ENCODE measurements at places on chromosomes 2 and 18. TPM values are rescaled to one million over a fixed set of nuclear protein-coding genes. Genes with fewer than 3 reads are reported as not detected.
A peak's percentile ranks its signal among the peaks of the same experiment; 100 is the strongest.

GRCh38 chr18:4399929-4400328 is 55.2 kb downstream of the DLGAP1 start:
- no peak for DNase-seq

GRCh38 chr2:196980473-196980872 is 54.0 kb upstream of the PGAP1 start:
- DNase-seq: no peak

GRCh38 chr2:65878011-65878340 is 445.6 kb upstream of the SPRED2 start:
- no peak for DNase-seq

- peak; percentile 40 for DNase-seq
Observed at GRCh38 chr2:32937602-32938448, 8.9 kb upstream of the LTBP1 start.

SP5 gene
- total RNA-seq: not detected

- DNase-seq: peak; percentile 37
Observed at GRCh38 chr2:233053928-233054784, 6.0 kb upstream of the INPP5D start.

DNA sequence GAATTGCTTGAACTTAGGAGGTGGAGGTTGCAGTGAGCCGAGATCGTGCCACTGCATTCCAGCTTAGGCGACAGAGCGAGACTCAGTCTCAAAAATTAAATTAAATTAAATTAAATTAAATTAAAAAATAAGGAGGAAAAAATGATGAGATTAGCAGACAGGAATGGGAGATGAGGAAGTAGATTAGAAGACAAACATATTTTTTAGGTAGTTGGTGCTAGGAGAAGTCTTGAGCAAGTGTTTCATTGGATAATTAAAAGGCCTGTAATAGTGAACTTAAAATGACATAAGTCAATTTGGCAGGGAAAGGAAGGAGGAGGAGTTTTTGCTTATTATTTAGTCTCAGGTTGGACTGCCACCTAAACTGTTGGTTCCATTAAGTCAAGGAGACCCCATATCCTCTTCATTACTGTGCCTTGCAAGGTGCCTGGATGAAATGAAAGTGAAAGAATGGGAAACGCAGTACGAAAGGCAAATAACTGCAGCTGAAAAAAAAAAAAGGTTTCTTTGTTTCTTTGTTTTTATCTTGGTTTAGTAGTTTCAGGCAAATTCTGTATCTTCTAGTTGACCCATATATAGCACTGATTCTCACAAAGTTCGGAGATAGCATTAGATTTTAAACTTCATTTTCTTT is 162.0 kb downstream of the SLC8A1 start:
- DNase-seq: no peak

CHST9 gene
- not detected for total RNA-seq

DNA sequence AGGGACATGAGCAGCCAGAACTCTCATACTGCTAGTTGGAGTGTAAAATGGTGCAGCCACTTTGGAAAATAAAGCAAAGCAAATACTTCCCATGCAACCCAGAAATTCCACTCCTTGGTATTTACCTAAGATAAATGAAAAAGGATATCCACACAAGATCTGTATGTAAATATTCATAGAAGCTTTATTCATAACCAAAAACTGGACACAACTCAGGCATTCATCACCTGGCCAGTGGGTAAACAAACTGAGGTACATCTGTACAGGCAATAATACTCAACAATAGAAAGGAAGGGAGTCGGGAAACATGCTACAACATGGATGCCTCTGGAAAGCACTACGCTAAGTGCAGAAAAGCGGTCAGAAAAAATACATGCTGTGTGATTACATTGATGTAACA is 2.5 kb upstream of the LOXHD1 start:
- DNase-seq: no peak

GRCh38 chr18:9701609-9702349 is 6.3 kb upstream of the RAB31 start:
- no peak for DNase-seq

DNA sequence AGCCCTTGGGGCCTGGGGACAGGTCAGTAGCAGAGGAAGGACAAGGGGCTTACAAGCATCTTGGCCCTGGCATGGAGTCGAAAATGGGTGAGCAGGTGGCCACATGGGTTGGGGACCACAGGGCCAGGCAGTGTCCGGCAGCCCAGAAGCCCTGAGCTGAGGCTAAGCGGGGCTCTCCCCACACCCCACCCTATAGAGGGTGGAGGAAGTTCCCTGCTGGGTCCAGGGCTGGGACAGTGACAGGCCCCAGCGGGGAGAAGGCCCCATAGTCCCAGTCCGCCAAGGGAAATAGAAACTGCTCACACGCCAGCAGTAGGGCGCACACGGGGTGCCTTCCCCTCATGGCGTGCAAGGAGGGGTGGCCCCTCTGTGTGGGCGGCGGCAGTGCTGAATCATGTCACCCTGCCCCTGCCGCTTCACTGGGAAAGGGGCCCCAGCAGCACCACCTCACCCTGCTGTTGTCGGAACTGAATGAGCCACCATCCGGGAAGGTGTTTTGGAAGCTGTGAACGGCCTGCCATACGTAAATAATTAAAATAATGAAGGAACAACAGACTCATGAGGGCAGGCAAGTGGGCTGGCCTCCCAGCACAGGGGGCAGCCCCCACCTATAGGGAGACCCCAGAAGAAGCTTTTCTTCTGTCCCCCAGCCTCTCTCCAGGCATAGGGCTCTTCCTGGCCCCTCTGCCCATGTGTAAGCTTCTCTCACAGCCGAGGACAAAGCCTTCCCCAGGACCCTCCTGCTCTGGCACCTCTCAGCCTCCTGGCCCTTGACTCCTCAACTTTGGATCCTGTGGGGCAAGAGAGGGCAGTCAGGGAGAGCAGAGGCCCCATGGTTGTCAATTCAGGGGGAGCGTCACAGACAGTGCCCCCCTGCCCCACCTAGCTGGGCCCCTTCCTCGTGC is 12.7 kb upstream of the DUSP2 start:
- DNase-seq: no peak

- peak; percentile 93 for DNase-seq
Observed at GRCh38 chr2:9753276-9753600, 90.0 kb upstream of the TAF1B start.

GRCh38 chr2:162175714-162176113 is 23.7 kb upstream of the GCG start:
- DNase-seq: no peak

GRCh38 chr2:62471816-62472215 is 34.2 kb downstream of the TMEM17 start:
- DNase-seq: no peak

- DNase-seq: no peak
Observed at GRCh38 chr2:42977270-42978174, 185.1 kb upstream of the HAAO start.

GRCh38 chr2:43701111-43701510 is 24.9 kb upstream of the C1GALT1C1L start:
- DNase-seq: no peak

TGFBRAP1 gene
- 22.0 TPM for total RNA-seq

DNA sequence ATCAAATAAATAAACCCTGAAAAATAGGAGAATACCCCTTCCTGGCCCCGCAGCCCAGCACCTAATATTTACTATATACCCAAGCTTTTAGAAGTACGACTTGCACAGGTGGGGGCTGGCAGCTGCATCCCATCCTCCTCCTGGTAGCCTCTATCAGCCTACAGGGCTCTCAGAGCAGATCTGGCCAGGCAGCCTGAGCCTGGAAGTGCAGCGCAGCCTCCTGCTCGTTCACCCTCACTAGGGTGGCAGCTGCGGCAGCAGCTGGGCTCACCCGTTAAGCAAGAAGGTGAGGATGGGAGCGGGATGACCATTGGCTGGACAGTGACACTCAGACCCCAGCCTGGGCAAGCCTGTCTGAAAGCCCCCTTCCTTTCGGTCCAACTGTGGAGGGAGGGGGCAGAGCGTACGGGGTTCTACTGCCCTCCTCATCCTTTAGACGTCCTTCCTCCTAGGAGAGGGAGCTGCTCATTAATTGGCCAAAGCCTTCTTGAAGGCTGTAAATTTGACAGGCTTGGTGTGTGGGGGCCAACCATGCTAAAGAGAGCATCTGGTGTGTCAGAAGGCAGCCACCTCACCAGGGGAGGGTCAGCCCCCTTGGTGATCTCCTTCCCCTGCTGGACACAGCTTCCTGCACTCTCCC is 23.3 kb downstream of the MPHOSPH10 start:
- no peak for DNase-seq

Measured in M059J (cell line).